ENCODE measurements at places on chromosomes 5 and 9. TPM values are rescaled to one million over a fixed set of nuclear protein-coding genes. Genes with fewer than 3 reads are reported as not detected.

ITK gene
- 0.86 TPM for total RNA-seq

- DNase-seq, result no peak
Measured at GRCh38 chr5:18114151-18114757, 480.0 kb downstream of the TAF11L14 start.

- no peak for DNase-seq
Measured at GRCh38 chr5:170538696-170539586, 35.1 kb downstream of the KCNIP1 start.

IL4 gene
- total RNA-seq, result not detected

OR1J2 gene
- total RNA-seq, result not detected

DNA sequence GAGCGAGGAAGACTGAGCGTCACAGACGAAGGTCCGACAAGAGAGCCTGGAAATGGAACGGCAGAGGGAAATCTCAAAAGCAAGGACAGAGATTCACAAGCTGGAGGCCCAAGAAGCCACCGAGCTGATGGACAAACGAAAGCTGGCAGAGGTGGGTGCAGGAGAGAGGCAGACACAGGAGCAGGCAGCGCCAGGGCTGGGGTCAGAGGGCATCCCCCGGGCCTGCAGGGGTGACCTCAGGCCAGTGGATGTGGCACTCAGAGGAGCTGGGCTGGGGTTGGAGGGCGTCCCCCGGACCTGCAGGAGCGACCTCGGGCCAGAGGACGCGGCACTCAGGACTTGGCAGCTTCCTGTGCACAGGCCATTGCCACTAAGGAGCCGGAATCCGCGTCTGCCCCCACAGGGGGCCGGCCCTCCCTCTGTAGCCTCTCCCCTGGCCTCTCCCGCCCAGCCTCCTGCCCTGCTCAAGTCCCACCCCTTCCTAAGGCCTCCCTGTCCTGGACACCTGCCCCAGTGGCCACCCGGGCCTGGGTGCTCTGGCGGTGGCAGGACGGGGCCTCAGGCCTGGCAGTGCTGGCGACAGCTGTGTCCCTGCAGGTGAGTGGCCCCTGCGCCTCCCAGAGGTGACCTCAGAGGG lies 40.4 kb downstream of the EXD3 start:
- no peak for DNase-seq

PCDHGA3 gene
- total RNA-seq, result 0.51 TPM

TUSC1 gene
- total RNA-seq, result 0.76 TPM

DNA sequence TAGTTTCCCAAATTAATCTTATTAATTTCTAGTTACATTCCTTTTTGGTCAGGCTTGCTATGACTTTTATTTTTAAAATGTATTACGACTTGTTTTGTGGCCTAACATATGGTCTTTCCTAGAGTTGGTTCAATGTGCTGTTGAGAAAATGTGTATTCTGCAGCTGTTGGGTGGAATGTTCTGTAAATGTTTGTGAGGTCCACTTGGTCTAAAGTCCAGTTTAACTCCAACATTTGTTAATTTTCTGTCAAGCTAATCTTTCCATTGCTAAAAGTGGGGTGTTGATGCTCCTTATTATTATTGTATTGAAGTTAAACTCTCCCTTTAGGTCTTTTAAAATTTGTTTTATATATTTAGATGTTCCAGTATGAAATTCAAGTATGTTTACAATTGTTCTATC lies 1010.8 kb upstream of the EDIL3 start:
- no peak for DNase-seq

DNA sequence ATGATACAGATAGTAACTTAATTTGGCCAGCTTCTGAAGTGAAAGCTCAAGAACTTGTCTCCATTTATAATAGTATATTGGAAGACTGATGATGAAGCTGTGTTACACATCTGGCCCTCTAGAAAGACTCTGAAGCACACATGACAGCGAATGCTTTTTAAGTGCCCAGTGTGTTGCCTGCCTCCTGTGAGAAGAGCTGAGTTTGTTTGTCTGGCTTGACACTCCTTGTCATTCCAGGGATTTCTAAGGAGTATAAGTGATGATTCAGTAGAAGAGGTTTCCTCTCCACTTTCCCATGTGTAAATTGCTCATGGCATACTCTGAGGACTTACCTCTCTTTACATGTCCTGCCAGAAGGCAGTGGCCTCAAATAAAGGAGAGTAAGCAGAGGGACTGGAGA lies 30.4 kb upstream of the LRRTM2 start:
- DNase-seq, result no peak

GRCh38 chr9:97041898-97042297 lies 3.0 kb upstream of the CTSV start:
- DNase-seq, result no peak

DNA sequence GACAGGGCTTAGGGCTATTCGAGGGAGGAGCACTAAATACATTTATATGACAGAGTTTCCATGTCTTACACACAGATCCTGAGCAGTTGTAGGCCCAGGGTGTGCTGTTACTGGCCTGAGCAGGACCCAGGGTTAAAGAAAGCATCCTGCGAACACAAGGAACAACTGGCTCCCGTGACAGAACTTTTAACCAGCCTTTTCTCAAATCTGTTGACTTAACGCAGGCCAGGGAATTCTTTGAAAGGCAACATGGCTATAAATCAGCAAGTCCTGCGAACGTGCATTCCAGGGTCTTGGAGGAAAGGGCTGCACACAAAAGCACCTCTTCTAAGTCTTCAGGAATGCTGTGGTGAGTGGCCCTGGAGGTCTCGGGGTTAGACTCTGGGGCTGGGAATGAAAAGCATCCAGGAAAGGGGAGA lies 45.2 kb upstream of the ANKRD55 start:
- no peak for DNase-seq

- DNase-seq, result no peak
Measured at GRCh38 chr9:95316794-95317118, 753 bp downstream of the FANCC start.

RELL2 gene
- total RNA-seq, result 16.8 TPM

DNA sequence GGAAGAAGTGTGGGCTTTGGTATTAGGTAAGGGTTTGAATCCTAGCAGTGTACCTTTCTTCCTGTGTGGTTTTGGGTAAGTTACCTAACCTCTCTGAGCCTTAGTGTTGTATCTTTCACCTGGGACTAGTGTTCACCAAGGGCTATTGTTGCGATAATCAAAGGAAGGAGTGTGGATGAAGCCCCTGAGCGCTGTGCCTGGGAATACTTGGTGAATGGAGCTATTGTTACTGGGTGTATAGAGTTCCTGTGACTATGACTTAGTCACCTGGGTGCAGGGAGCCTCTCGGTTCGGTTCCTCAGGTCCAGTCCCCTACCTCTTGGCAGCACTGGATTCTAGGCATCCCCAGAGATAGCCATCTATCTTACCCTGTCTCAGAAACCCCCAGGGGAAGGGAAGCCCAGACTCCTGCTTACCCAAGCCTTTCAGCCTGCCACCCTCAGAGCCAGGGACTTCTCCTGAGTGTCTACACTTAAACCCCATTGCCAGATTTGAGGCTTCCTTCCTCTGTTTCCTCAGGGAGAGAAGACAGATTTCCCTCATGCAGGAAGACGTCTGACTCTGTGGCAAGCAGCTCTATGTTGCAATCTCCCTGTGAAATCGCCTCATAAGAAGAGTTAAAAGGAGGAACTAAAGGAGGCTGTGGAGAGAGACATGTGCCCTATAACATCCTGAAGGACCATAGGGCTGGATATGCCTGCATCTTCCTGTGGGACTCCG lies 181.0 kb upstream of the PITX1 start:
- no peak for DNase-seq

DNA sequence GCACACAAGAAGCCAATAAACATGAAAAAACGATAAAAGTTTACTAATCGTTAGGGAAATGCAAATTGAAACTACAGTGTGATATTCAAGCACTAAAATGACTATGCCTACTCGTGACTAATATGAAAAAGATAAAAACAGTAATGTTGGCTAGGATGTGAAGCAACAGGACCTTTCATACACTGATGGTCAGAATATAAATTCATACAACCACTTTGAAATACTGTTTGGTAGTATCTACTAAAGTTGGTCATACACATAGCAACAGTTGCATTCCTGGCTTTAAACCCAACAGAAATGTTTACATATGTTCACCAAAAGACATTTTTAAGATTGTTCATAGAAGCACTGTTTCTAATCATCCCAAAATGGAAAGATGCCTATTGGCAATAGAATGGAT lies 24.3 kb downstream of the FBXO38 start:
- no peak for DNase-seq

GRCh38 chr9:78899006-78899405 lies 602.1 kb downstream of the PSAT1 start:
- DNase-seq, result no peak

DAB2IP gene
- total RNA-seq, result 0.75 TPM

GBGT1 gene
- total RNA-seq, result 49.5 TPM

GRCh38 chr9:121360601-121361374 lies 9.3 kb downstream of the STOM start:
- DNase-seq, result no peak

GRCh38 chr5:108858959-108859358 lies 111.3 kb downstream of the FER start:
- no peak for DNase-seq

DNA sequence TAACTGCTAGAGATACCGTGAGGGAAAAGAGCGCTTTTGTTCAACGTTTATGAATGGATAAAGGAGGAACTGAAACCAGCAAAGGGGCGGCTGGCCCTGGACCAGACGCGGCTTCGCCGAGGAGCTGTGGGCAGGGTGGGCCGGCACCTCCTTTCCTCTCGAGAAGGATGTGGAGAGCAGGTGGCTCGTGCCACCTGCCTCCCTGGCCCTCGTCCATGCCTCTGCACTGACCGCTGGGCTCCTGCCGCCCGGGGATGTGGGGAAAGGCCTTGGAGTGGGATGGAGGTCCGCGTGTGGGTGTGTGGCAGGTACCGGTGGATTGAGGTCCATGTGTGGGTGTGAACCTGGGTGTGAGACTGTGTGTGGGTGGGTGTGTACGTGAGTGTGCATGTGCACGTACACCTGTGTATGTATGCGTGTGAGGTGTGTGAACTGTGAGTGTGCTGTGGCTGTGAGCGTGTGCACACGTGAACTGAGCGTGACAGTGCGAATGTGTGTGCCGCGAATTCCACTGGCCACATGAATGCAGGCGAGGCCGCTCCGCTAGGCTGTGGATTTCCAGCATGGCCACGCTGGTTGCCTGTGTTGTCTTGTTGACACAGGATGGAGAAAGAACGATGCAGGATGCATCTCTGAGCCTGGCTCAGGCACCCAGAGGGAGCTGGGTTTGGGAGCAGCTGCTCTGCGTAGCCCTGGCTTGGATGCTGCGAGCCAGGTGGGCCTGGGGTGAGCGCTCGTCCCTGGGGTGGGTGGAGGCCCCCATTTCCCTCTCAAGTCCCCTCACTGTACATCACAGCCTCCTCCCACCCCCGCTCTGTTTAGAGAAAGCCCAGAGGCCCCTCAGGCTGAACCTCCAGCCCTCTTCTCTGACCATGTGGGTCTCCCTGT lies 4.4 kb upstream of the CEP72 start:
- DNase-seq, result no peak

MEGF10 gene
- not detected for total RNA-seq

DNA sequence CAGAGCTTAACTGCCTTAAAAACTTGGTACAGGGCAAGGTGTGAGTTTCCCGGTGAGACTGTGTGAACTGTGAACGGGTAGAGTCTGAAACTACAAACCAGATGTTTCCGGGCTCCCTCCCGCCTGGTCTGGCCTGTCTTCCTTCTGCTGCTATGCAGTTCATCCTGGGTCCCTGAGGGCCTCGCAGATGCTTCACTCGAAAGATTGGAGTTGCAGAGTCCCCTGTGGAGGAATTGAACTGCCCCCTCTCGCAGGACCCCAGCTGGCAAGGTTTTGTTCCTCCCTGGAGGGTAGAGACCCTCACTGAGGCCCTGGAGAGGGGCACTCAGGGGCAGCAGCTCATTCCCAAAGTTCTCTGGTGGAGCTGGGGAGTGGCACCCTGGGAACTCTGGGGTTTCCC lies 533 bp downstream of the DCANP1 start:
- no peak for DNase-seq

DNA sequence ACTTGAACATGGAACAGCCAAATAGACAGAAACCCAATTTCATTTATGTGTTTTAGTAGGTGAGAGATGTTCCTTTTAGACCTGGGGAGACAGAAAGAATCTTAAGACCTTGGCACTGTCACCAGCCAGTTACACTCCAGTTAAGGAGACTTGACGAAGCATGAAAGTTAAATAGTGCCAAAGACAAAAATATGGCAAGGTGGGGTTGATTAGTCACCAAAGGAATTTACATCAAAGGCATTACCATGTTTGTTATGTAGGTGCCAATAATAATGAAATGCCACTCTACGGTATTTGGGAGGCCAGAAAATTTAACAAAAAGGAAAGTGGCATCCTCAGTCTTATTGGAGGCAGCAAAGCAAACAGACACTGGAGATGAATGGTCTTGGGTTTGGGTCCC lies 9.2 kb upstream of the IL12B start:
- no peak for DNase-seq

GRCh38 chr5:61081741-61082140 lies 80.5 kb downstream of the SMIM15 start:
- no peak for DNase-seq

- no peak for DNase-seq
Measured at GRCh38 chr9:9170439-9171134, 1371.0 kb upstream of the DMAC1 start.
